ENCODE measurements at places on chromosomes 11 and 22.

GRCh38 chr22:17303840-17304779 lies 65.2 kb upstream of the CECR2 start:
- no peak for DNase-seq

GRCh38 chr11:128783513-128783912 lies 83.6 kb downstream of the KCNJ1 start:
- DNase-seq, result no peak

- DNase-seq, result no peak
Measured at GRCh38 chr22:46681010-46681409, 57.0 kb downstream of the CERK start.

- no peak for DNase-seq
Measured at GRCh38 chr11:95081412-95081811, 8.2 kb upstream of the ENDOD1 start.

- no peak for DNase-seq
Measured at GRCh38 chr11:46666516-46666915, 33.9 kb downstream of the ARHGAP1 start.

- DNase-seq, result no peak
Measured at GRCh38 chr11:62669420-62670161, 1.9 kb upstream of the UQCC3 start.

- no peak for DNase-seq
Measured at GRCh38 chr11:109739379-109739778, 317.4 kb downstream of the C11orf87 start.

GRCh38 chr11:17798716-17799115 lies 64.1 kb downstream of the KCNC1 start:
- DNase-seq, result no peak

GRCh38 chr11:13298765-13299164 lies 21.2 kb downstream of the BMAL1 start:
- no peak for DNase-seq

All from AG04449 (cell line).